GM12864 (cell line): ENCODE measurements at places on chromosomes 4 and X.

- no peak for DNase-seq
These were observed 33.3 kb upstream of the GALNT7 start for GRCh38 chr4:173135241-173135847.

DNA sequence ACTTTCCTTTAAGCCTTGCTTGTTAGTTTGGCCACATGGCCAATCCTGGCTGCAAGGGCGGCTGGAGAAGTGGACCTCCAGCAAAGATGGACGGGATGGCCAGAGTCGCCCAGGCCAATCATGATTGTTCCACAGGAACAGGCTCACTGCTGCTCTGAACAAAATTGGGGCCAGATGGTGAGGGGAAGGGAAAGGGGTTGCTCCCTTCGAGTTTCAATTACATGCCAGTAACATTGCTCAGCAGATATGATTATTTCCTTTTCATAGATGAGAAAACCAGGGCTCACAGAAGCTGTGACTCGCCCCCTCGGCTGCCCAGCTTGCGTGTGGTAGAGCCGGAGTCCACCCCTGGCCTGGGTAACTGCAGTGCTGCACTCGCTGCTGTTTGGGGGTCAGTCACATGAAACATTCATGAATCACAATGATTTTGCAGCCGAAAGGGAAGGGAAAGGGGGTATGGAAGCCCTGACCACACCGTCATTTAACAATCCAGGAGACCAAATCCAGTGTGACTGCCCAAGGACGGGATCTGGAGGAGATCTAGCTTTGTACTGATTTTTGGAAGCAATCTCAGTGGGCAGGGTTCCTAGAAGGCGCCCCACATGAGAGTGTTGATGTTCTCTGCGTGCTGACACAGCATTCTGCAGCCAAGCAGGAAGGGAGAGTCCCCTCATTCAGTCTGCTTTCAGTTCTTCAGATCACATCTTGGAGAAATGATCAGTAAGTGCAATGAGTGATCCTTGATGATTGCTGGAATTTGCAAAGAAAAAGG, 77.3 kb upstream of the MSX1 start:
- DNase-seq = no peak

DNA sequence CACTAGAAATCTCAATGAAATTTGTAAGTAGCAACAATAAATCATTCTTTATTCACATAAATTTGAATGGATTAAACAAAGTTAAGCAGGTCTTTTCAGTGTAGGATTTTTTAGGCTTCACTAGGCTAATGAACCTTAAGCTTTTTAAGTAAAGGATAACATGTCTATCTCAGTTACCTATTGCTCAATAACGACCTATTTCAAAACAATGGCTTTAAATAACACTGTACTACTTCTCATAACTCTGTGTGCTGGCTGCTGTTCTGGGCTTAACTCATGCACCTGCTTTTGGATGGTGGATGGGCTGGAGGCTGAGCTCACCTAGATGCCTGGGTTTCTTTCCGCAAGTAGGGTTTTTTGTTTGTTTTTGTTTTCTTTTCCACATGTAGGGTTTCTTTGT, 495.0 kb upstream of the SLIT2 start:
- DNase-seq = no peak

DNA sequence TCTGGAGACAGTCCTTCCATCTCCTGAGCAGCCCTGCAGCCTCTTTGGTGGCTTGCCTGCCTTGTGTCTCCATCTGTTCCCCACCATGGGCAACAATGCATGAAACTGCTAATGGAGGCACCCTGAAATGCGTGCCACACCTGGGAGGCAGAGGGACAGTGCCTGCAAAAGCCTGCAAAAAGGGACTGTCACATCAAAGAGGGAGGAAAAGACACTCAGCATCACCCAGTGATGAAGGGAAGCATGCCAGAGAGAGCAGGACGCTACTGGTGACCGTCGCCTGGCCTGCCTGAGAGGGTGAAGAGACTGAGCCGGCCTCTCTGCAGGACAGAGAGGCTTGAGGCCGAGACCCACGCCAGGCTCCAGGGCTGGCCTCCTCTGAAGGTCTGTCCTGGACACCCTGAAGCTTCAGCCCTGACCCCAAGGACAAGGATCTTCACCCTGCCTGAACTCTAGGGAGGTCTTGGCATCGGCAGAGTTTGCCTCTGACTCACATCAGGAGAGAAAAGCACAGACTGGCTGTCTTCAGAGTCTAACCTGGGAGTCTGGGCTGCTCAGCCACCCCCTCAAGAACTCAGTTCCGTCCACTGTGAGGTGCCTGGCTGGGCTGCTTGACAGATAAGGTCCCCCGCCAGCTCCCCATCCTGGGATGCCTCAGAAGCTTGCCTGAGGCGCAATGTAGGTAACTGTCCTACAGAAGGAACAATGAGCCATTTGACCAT, 8.1 kb downstream of the ACSL1 start:
- no peak for DNase-seq

DNA sequence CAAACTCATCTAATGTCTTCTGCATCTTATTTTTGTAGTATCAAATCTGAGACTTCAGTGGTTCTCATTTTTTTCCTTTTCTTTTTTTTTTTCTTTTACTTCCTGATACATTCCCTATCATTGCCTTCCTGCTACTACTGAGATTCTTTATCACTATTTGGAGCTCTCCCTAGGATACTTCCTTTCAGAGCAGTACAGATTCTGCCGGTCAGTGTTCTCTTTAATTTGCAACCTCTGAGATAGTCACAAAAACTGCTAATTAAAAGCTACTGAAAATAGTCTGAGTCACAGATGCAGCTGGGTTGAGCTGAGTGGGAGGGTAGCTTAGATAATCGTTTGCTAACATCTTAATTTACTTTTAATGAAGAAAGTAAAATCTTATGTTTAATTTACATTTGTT, 1279.7 kb downstream of the ARAP2 start:
- no peak for DNase-seq

DNA sequence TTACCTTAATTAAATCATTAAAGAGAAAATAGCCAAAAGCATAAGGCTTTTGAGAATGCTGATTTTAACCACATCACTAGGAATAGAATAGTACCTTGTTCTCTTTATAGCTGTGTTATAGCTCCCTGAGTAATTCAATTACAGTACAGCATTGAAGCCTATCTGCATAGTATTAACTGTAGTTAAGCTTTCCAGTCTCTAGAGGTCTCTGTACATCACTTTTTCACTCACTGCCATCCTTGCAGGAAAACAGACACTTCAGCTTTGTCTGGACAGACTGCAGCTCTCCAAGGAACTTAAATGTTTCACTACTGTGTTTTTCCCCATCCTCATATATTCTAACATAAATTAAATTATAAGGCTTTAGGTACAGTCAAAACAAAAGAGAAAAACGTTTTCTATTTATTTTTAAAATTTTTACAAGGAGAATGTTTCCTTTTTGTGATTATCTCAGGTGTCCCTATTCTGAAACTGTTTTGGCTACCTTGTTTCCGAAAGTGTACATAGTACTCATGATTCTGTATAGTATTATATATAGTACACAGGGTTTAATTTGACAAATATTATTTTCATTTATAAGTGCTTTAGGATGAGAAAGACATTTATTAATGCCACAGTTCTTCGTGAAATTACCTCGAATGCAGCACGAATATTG, 407.9 kb downstream of the PCDH18 start:
- no peak for DNase-seq

GRCh38 chr4:52931243-52931642, 69.1 kb downstream of the RASL11B start:
- no peak for DNase-seq

GRCh38 chr4:76614589-76614988, 179.6 kb downstream of the SHROOM3 start:
- DNase-seq = no peak

DNA sequence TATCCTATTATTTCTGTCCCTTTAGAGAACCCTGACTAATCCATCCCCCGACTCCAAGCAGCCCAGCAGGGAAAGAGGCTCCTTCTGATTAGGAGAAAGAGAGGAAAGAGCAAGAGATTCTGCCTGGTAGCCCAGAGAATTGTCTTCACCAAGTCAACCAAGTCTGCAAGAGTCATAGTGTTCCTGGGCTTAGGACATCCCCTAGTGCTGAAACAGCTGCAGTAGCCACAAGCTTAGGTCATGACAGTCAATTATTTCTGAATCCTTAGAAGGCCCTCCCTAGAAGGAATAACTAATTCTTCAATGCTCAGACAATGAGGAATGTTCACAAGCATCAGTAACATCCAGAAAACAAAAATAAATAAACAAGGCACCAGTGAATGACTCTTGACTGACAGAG, 480.3 kb upstream of the GRIA3 start:
- no peak for DNase-seq

DNA sequence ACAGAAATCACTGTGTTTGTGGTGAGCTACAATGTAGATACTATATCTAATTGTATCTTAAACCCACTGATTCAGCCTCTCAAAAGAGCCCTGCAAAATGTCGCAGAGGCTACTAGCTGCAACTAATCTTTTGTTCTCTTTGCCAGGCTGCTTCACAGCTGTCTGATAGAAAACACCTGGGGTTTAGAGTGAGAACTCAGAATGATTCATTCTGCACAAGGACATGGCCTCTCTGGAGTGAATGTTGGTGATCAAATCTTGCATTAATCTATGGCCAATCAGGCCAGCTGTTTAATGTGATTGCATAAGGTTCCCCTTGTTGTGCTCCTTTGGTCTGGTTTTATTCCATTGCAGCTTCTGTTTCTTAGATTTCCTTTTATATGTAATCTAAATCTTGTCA, 100.3 kb downstream of the EMCN start:
- no peak for DNase-seq

- no peak for DNase-seq
These were observed 5.3 kb downstream of the EDA2R start for GRCh38 chrX:66633541-66633940.

- DNase-seq = no peak
These were observed 529.1 kb upstream of the INTU start for GRCh38 chr4:127103681-127104115.

GRCh38 chr4:71430609-71431008, 91.8 kb downstream of the SLC4A4 start:
- no peak for DNase-seq

DNA sequence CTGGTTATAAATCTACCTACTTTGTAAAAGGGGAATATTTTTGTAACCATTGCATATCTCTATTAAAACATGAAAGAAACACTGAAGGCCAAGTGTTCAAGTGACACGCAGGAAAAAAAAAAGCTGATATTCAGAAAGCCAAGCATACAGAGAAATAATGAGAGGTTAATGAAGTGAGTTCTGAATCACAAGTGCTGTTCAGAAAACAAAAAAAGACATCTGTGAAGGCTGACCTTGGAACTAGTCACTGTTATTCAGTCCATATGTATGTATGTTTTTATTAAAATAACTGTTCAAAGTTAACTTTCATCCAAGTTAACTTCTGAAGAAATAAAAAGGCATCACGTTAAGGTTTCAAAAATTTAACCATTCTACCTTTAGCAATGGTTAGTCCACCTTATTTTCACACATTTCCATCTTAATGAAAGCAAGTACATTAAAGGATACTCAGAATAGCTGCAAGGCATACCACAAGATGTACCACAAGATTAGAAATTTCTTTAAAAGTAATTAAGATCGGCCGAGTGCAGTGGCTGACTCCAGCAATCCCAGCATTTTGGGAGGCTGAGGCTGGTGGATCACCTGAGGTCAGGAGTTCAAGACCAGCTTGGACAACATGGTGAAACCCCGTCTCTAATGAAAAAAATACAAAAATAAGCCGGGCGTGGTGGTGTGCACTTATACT, 31.4 kb downstream of the SH3RF1 start:
- no peak for DNase-seq

GRCh38 chr4:7325541-7325940, 109.2 kb downstream of the PSAPL1 start:
- DNase-seq = no peak

- no peak for DNase-seq
These were observed 2.7 kb downstream of the ACE2 start for GRCh38 chrX:15598026-15598425.

GRCh38 chr4:82423245-82424054, 6.8 kb downstream of the HNRNPDL start:
- no peak for DNase-seq

DNA sequence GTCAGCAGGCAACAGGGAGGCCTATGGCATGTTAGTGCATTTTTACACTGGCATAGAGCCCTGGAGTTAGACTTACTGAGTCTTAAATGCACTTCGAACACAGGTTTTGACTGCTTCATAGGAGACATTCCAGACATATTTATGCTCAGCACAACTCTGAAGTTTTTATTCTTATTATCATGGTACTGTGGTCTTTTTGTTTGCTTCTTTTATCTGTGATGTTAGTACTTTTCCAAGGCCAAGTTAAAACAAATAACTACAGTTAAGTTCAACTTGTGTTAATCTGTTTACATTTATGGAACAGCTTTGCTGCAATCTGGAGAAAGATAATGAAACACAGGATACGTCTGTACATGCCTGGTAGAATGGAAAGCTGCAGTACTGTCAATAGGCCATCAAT, 76.5 kb downstream of the COL4A5 start:
- DNase-seq = no peak

DNA sequence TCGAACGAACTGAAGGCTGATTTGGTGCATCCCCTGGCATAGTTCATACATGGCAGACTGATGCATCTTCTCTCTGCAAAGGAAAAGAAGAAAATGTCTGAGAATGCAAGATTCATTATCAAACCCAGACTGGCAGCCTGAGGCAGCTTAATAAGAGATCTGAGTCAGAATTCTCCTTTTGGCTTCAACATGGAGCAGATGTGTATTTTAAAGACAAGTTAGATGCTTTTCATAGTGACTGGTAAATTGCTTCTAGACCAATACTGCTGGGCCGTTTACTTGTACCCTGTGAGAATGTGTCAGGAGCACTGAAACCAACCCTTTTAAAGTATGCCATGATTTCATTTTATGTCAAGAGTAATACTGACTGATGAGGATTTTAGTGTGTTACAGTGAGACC, 322.0 kb downstream of the NR3C2 start:
- no peak for DNase-seq

DNA sequence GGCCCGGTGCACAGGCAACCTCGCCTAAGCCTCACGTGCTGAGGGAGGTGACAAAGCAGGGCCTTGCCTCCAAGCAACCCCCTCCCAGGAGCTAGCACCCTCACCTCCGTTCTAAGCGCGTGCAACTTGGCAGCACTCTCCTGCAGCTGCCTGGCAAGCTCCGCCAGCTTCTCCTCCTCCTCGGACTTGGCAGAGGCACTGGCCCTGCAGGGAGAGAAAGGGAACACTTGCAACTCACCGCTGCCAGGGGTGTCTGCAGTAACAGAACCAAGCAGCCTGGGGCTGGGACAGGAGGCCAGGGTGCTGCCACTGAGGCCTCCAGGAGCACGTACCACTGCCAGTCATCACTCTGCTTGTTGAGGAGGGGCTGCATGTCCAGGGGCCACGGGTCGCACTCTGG, 10.3 kb upstream of the TREX2 start:
- no peak for DNase-seq

DNA sequence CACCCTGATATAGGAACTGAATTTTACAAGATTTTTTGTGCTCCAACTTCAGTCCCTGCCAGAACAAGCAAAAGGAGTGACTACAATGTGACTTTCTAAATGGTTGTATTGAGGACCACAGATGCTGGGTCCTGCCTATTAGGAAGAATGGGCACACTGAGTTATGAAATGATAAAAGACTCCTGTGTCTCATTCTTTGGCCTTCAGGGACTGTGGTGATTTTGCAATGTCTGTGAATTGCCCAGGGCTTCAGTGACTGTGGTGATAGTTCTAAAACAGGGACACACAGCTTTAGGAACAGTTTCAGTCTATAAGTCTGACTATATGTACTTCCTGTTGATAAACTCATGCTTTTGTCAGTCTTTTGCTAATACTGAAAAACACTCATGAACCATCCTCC, 210.2 kb downstream of the DMD start:
- no peak for DNase-seq
